Epithelial cell of prostate (primary cell): ENCODE measurements at places on chromosomes 2 and 18.

- DNase-seq = no peak
Measured at GRCh38 chr2:16392647-16393499, 272.8 kb downstream of the CYRIA start.

GRCh38 chr2:111116843-111117597, 3.7 kb upstream of the BCL2L11 start:
- no peak for DNase-seq

GRCh38 chr2:98654699-98655495, 46.5 kb downstream of the UNC50 start:
- DNase-seq = no peak

DNA sequence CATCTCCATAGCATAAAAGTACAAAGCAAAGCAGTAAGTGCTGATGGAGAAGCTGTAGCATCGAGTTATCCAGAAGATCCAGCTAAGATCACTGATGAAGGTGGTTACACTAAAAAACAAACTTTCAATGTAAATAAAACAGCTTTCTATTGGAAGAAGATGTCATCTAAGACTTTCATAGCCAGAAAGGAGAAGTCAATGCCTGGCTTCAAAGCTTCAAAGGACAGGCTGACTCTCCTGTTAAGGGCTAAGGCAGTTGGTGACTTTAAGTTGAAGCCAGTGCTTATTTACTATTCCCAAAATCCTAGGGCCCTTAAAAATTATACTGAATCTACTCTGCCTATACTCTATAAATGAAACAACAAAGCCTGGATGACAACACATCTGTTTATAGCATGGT, 44.0 kb downstream of the METTL8 start:
- no peak for DNase-seq

- DNase-seq = no peak
Measured at GRCh38 chr18:59665057-59666006, 31.9 kb downstream of the CCBE1 start.

GRCh38 chr2:171995586-171995985, 4.2 kb upstream of the METAP1D start:
- no peak for DNase-seq

DNA sequence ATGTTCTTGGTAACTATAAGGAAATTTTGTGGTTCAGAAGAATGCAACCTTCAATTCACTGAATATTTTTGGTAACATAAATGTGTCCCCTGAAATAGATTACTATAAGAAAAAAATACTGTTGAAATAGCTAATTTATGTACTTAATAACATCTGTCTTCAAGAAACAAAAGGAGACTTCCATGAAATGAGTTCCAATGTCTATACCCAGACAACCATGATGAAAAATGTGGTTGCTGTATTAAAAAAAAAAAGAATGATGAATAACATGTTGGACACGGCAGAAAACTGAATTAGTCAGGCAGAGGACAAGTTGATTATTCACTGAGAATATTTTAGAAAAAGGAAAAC, 98.5 kb downstream of the TACR1 start:
- DNase-seq = no peak

DNA sequence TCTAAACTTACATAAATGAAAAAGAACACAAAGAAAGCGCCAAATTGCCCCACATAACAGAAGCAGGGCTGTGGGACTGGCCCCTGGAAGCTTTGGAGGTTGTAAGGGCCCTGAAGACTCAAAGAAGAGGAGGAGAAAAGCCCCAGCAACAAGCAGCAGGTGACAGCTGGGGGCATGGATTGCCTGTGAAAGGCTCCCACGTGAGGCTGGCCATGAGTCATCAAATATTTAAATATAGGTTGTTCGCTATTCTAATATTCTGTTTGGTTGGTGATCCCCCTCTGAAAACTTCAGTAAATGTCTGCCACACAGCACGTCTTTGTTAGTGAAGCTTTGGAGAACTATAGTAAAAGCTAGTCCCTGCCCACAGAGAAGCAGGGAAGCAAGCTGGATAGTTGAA, 132.4 kb downstream of the MREG start:
- DNase-seq = no peak

DNA sequence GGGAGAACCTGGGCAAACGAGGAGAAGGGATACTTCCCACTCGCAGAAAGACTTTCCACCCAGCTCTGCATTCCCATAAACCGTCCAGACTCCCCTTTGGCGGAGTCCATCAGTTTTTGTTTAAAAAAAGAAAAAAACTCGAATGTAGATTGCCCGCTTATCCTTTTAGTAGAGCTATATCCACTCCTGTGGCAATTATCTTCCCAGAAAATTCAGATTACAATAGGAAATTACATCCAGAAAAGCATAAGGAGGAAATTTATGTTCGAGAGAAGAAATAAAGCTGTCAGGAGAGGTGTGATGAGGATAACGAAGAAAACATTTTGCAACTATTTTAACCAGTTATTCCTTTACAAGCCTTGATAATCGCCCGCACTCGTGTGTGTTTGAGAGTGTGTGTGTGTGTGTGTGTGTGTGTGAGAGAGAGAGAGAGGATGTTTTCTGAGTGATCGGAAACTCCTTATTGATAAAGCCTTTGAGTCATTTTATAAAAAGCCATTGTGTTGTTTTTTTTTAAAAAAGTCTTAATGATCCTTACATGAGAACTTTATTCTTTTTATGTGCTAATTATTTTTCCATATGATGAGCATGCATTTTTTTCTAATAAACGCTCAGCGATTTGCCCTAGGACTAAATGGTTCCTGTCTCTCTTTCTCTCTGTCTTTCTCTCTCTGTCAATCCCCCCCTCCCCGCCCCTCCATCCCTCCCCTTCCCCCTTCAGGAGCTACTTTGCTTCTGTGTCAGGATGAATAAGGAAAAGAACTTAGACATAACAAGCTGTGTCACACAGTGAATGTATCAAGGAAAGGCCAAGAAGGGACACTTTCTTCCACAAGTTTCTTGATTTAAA, 1.1 kb upstream of the PPP3R1 start:
- DNase-seq = no peak

- DNase-seq = no peak
Measured at GRCh38 chr2:28348149-28348567, 44.5 kb upstream of the FOSL2 start.
